ENCODE measurements at places on chromosomes 3 and 15.

DNA sequence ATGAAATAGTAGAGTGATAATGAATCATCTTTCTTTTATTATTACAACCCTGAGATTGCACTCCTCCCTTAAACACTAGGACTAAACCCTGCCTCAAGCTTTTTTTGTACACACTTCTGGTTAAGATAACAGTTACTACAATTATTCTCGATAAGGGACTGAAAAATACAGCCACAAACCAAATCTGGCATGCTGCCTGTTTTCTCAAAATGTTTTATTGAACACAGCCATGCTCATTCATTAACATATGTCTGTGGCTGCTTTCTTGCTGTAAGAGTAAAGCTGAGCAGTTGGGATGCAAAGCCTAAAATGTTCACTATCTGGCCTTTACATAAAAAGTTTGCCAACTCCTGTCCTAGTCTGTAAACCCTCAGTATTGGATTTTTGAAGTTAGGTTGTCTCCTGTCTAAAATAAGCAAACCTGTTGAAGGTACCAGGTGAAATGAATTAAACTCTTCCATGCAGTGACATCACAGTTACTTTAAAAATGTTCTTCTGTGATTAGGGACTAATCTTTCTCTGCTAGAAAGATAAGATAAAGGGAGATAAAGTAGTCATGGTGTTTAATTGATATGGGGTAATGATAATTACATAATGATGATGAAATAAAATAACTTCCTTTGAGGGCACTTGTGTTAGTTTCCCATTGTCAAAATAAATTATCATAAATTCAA is 218.2 kb downstream of the STXBP5L start:
- no peak for DNase-seq

DNA sequence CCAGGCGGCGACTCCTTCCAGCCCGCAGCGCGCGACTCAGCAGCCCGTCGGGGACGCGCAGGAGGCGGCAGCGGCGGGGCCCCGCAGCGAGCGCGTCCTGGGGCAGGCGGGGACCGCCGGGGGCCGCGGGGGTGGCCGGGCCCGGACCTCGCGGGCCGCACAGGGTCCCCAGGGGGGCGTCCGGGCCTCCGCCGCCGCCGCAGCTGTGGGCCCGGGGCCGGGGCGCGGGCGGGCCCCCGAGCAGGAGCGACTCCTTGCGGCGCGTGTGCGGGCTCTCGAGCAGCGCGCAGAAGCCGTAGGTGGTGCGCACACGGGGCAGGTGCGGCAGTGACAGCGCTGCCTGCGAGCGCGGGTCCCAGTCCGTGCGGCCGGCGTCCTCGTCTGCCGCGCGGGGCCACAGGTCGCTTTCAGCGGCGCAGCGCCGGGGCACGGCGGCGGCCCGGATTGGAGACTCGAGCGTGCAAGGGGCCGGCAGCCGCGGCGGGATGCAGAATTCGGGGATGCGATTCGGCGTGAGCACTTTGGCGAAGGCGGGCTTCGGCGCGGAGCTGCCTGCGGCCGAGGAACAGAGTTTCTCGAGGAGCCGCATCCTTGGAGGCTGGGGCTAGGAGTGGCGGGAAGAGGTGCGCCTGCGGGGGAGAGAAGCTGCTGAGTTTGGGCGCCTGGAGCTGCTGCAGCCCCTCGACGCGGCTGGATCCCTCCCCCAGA is 535 bp downstream of the C2CD4B start:
- DNase-seq, result no peak

DNA sequence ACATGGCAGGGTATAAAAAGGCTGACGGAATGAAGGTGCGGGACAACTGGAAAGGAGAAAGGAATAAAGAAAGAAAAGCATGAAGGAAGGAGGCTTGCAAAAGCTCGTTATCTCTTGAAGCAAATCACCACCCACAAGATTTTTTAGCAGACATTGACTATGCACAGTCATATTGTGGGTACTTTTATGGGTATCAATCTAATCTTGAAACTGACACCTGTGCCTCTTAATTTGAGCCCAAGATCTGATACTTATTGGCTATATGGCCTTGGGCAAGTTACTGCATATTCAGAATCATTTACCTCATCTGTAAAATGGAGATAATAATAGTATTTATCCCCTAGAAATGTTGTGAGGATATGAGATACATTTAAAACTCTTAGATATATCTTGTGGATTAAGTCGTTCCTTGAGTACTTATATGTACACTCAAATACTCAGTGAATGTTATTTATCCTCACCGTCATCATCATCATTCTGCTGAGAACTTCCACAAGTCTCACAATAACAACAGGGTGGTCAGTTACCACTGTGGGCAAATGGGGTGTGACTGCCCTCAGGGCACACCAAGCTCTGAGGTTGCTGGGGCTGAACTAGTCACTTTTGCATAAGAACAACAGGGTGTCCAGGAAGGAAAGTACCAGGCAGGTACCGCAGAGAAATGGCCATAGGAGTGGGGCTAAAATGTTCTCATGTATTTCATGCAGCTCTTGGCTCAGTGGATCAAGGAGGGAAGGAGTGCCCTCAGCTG is 266.1 kb downstream of the SLC9A9 start:
- DNase-seq, result no peak

- no peak for DNase-seq
These were observed 66.2 kb downstream of the SSR3 start for GRCh38 chr3:156488767-156489166.

DNA sequence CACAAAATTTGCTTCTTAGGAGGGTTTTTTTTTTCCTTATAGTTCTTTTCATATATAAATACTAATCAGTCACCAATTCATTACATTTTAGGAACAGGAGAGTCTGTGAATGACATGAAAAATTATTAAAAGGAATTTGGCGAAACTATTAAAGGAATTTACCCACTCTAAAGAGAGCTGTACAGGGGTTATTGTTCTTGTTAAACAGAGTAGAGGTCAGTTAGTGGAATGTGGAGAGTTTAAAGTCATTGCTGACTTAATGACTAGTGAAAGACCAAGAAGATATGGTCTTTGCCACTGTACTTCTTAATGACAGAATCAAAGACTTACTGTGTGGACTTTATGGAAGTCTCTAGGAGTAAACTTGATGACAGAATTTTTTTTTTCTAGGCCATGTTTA is 333.6 kb upstream of the C2CD4B start:
- no peak for DNase-seq

- no peak for DNase-seq
These were observed 360.2 kb upstream of the ROPN1 start for GRCh38 chr3:124352149-124352539.

DNA sequence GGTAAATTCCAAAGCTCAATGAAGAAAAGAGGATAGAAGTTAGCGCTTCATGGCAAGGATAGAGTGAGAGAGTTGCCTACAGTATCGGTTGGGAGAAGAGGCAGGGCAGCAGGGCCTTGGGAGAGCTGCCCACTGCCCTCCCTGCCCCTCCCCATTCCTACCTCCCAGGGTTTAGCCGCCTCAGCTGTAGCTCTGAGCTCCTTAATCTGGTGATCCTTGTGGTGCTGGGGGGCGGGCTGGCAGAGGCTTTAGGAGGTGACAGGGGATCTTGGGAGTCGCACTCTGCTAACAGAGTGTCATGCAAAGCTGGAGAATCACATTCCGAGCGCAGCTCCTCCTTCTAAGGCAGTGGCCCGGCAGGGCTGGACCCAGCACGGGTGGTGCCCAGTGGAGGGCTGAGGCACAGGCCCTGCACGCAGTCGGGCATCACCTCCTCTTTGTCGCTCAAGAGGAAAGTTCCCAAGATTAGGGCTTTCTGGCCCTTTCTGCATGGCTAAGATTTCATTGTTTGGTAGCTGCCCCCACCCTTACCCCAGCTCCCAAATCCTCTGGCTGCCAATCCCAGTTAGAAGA is 57.1 kb upstream of the POLG start:
- no peak for DNase-seq

DNA sequence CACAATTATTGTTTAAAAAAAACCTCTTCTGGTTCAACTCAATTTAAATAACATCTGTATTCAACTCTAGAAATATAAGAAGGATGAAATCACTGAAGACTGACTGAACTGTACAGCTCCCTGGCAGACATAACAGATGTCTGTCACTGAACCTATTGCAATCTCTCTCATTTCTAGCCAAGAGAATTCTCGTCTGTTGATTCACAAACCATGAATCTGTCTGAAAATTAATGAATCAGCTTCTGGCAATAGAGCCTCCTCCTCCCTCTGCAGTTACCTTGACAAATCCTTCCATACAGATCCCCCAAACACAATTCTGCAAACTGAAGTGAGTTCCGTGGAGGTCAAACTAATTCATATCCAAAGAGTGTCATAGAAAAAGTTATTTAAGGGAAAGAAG is 561.4 kb downstream of the PYDC2 start:
- no peak for DNase-seq

GRCh38 chr3:65785065-65785645 is 253.6 kb downstream of the MAGI1 start:
- no peak for DNase-seq

- no peak for DNase-seq
These were observed 17.3 kb downstream of the ZBTB38 start for GRCh38 chr3:141385406-141386125.

GRCh38 chr3:176296066-176296597 is 901.1 kb downstream of the TBL1XR1 start:
- no peak for DNase-seq

GRCh38 chr3:127034990-127035652 is 52.2 kb downstream of the PLXNA1 start:
- no peak for DNase-seq

DNA sequence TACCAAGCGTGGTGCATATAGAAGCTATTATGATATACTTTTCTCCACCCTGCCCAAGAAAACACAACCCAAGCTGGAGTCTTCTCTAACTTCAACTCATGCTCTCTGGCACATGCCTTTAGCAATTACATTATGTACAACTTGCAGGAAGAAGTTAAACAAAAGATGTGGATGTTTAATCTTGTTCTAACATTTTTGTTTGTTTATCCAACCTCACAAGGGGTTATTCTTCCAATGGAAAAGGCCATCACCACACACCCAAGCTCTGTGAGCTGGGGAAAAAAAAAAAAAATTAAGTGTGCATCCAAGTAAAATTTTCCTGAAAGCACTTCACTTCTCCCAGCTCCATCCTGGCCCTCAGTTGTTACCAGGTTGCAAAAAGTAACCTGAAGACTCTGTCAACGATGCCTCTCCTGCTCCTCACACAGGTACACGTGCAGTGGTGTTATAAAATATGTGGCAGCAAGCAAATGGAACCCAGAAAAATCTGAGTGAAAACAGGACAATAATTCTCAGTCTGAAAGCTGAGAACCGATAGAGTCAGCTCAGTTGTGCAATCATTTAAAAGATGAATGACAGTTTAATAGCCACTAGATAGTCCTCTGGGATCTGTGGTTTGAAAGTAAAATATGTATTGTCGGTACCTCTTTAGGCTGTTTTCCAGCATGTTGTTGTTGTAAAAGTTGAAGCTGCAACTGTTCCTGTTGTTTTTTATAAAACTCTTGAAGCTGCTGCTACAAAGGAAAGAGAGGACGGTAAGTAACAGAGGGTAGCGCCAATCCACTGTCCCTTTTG is 531.4 kb downstream of the FOXP1 start:
- DNase-seq, result no peak

All from hypothalamus (tissue), 51 donors.